ENCODE measurements at places on chromosomes 6 and 20.
A peak's percentile ranks its signal among the peaks of the same experiment; 100 is the strongest.

DNA sequence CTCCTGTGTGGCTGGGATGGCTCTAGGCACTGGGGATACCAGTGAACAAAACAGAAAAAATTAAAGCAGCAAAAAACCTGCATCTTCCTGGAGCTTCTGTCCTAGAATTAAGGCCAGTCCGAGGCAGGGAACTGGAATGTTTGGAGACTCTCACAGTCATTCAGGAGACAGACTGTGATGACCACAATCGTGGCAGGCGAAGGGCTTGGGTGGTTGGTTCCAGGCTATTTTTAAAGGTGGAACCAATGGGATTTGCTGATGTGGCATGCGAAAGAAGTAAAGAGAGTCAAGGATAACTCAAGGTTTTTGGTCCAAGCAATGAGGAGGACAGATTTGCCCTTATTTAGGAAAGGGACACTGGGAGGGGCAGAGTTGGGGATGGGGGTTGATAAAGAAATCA, 66.9 kb downstream of the SULF2 start:
- no peak for DNase-seq

GRCh38 chr20:20755231-20755630, 42.8 kb upstream of the RALGAPA2 start:
- DNase-seq = no peak

GRCh38 chr20:51484831-51485230, 57.7 kb downstream of the NFATC2 start:
- no peak for DNase-seq

DNA sequence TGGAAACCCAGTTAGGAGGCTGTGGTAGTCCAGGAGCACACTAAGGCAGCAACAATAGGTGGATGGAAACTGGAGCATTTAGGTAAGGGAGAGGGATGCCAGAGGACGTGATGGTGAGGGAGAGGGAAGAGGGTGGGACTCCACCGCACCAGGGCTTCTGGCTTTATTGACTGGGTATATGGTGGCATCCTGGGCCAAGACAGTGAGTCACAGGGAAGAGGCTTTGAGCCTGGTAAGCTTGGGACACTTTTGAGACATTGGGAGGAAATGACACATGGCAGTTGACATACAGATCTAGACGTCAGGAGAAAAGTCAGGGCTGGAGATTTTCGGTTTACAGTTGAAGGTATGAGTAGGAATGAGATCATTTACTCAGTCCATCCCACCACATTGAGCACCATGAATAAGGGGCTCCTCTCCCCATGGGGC, 14.9 kb downstream of the NT5E start:
- DNase-seq = peak; percentile 88

- no peak for DNase-seq
Measured at GRCh38 chr6:16334671-16335070, 96.3 kb downstream of the GMPR start.

- no peak for DNase-seq
Measured at GRCh38 chr6:166258854-166259276, 49.3 kb downstream of the PRR18 start.

DNA sequence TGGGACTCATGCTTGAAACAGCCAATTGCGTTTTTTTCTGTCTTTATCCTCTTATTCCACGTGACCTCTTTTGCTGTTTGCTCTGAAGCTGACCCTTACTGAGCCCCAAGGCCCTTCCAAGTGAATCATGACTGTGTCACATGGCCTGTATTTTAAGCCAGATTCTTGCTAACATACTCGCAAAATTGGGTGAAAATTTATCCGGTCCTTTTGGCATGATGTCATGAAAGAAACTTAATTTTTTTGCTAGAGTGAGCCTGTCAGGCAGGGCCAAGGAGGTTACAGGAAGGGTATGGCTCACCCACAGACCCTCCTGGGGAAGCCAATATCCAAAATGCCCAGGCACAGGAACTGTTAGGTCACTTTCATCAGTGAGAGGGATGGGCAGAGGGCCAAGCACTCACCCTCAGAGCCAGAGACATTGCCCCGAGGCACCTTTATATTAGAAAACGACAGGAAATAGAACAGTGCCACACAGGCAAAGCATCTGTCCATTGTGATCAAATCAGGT, 296.7 kb downstream of the CDH26 start:
- DNase-seq = no peak

DNA sequence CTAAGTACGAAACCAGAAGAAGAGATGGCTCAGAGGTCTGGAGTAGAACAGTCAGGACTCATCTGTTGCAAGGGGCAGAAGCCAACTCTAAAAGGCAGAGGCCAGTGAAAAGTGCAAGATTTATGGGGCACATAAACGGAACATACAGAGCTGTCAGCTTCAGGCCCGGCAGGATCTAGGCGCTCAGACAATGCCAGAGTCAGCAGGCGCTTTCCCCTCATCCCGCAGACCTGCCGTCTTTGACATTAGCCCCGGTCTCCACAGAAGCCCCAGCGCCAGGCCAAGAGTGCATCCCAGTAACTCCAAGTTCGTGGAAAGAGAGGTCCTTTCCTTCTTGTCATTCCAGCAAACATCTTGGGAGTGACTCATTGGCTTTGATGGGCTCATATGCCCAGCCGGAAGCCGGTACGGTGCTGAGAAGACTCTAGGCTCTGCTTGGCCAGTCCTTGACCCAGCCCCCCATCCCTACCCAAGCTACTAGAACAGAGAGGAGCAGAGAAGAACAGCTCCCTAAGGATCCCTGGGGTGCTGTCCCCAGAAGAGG, 260.9 kb downstream of the TAF4 start:
- DNase-seq = no peak

- no peak for DNase-seq
Measured at GRCh38 chr6:159633196-159633595, 59.8 kb downstream of the SOD2 start.

DNA sequence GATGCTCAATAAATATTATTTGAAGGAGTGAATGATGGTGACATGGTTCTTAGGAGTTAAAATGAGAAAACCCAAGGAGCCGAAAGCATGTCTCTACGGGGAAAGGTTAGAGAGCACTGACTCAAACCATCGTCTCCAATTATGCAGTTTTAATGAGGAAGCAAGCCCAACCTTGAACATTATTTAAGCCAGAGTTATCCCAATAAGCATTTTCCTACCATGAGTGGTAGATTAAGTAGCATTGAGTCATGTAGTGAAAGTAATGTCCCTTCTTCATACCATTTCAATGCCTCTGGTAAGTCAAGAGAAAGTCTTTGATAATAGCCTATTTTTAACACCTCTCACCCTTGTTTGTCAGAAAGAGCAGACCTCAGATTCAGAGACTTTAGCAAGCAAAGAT, 13.5 kb downstream of the TSHZ2 start:
- no peak for DNase-seq

- no peak for DNase-seq
Measured at GRCh38 chr6:152271776-152272464, 365.2 kb downstream of the SYNE1 start.

GRCh38 chr6:150940941-150941340, 75.4 kb downstream of the MTHFD1L start:
- peak; percentile 17 for DNase-seq

DNA sequence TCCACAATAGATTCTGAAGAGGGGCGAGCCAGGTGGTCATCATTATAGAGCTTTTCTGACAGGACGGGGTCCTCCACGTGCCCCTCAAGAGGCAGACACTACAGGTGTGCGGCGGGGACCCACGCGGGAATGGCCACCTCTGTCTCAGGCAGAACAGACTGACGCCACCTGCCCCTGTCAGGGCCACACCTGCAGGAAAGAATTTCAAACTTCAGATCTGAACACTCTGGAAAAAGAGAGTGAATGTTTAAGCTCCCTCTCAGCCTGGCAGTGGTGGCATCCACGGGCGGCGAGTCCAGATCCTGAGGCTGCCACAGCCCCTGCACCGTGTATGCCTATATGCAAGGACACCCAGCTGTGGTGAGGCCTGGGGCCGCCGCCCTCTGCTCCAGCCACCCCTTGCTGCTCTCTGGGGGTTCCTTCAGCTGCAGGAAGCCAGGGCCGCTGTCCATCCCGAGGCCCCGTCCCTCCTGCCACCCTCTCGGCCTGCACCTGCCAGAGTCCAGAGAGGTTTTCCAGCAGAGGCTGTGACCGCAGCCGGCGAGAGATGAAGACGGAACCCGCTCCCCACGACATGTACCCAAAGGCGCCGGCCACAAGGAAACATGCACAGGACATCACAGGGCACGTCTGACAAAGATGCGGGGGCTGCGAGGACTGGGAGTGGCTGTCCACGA, 234.9 kb downstream of the ERMARD start:
- no peak for DNase-seq

- peak; percentile 31 for DNase-seq
Measured at GRCh38 chr20:36214684-36215256, 21.5 kb upstream of the AAR2 start.

DNA sequence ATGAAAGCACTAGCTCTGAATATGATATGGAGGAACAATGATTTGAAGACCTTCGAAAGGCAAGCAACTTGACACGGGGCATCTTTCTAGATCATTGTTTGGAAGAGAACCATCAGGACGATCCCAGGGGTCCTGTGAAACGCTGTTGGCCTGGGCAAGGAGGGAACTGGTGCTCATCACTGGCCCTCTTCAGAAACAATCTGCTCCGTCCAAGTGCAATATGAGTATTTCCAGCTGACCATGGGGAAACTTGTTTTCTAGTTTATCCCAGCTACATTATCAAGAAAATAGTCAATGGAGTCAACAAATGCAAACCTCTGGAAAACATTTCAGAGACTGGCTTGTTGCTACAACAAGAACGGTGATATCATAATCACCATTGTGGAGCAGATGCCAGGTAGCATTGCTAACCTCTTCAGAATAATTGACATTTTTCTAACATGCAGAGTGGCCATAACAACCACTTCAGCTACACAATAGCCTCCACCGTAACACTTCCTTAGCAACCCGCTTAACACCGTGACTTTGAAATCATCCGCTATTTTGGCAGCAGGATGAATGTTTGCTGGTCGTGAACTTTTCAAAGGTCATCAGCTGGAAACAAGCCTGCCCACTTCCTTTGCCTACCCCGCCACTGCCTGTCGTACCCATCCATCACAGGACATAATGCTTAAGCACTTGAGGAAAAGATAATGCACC, 112.0 kb upstream of the PDE10A start:
- DNase-seq = peak; percentile 100

DNA sequence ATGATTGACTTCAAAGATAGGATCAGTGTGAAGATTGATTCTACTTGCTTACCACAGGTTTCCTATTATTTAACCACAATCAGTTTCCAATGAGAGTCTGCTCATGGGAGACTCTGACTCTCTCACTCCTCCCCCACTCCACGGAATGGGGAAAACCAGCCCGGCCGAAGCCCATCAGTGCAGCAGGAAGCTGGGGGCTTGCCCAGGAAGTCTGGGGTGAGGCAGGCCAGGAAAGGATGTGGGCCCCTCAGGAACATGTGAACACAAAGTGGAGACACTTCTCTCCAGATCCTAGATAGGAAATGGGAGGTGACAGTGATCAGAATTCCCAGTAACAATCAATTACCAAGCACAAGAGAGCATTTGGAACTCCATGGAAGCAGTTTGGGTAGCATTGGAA, 144.2 kb downstream of the TTLL2 start:
- DNase-seq = peak; percentile 46

GRCh38 chr20:5156675-5157448, 30.1 kb downstream of the CDS2 start:
- peak; percentile 76 for DNase-seq

DNA sequence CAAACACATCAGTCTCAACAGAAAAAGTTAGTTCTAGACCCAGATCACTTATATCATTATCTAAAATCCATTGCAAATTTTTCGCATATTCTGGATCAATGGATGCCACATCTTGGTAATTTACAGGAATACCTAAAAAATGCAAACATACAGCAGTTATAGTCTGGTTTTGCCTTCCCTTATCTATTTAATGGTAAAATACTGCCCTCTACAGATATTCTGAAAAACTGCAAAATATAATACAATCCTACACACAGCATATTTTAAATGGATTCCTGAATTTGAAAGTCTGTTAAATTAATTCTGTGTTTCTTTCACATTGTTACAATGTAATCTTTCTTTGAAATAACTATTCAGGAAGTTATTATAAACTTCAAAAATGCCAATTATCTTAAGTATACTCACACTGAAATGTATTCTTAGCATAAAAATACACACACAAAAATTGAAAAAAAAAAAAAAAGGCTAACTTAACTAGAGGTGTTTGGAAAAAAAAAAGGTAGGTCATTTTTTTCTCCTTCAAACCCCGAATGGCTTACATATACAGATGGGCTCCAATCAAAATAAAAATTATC, 88.4 kb downstream of the HACE1 start:
- peak; percentile 16 for DNase-seq

DNA sequence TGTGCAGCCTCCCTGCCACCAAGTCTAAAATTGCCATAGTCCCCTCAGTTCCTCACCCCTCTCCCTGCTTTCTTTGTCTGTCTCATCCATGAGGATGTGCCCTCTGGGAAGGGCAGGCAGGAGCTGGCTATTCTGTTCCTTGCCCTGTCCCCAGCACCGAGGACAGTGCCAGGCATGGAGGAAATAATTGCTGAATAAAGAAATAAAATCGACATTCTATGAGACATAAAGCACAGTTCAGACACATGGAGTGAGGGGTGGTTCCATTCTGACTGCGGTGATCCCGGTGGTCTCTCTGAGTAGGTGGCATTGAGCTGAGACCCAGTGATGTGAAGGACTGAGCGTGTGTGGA, 23.5 kb upstream of the NOL4L start:
- no peak for DNase-seq

- DNase-seq = no peak
Measured at GRCh38 chr6:5697508-5697907, 309.2 kb downstream of the NRN1 start.

GRCh38 chr6:50722829-50723554, 9.7 kb downstream of the TFAP2D start:
- DNase-seq = no peak

- DNase-seq = no peak
Measured at GRCh38 chr20:64220891-64221527, 34.5 kb upstream of the PCMTD2 start.

- DNase-seq = no peak
Measured at GRCh38 chr6:35711731-35712130, 23.0 kb upstream of the FKBP5 start.

- DNase-seq = no peak
Measured at GRCh38 chr6:141095308-141095707, 1037.4 kb upstream of the GJE1 start.

- DNase-seq = no peak
Measured at GRCh38 chr20:20549704-20550103, 162.7 kb downstream of the RALGAPA2 start.

DNA sequence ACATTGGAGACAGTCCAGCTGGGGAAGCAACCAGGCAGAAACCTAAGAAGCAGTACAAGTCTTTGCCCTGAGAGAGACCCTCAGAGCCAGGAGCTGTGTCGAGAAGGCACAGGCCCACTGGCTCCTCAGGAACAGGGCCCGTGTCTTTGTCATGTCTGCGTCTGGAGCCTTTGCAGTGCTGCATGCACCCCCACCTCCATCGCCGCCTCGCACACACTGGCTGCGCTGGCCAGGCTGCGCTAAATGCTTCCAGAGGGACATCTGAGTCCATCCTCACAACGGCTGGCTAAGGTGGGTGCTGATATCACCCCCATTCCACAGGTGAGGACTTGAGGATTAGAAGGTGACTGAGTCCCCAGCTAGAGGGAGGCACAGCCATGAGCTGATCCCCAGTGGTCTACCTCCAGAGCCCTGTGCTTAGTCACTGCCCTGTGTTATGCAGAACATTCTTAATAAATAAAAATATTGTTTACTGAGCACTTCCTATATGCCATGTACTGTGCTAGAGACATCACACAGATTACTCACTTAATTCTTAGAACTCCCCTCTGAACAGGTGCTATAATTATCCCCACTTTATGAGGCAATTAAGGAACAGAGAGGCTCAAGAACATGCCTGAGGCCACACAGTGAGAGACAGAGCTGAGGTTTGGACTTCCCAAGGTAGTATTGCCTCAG, 27.6 kb downstream of the GABRR2 start:
- DNase-seq = no peak
